ENCODE measurements at places on chromosomes 2 and 18.

DNA sequence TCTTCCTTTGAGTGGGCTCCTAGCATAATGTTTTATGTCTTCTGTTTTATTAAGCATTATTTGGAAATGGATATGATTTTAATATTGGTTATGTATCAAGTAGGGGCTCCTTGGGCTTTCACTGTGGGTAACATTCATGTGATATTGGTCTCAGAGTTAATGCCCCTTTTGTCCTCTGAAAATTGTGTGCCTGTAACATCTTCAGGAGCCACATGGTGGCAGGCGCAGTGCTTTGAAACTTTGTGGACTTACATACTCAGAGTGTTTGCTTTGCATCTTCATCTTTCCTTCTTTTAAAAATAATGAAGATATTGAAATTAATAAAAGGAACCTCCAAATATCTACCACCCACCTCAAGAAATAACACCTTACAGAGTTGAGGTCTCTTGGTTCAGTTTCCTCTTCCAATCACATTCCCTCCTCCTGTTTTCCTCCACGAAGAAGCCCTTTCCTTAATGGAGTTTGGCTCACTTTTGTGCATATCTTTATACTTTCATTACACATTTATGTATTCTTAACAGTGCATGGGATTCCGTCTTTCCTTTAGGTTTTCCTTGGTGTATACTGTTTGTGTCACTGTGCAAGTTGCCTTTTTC is 73.5 kb downstream of the LIMS1 start:
- DNase-seq: no peak

GRCh38 chr2:30393510-30393909 is 53.5 kb upstream of the LCLAT1 start:
- DNase-seq: no peak

DNA sequence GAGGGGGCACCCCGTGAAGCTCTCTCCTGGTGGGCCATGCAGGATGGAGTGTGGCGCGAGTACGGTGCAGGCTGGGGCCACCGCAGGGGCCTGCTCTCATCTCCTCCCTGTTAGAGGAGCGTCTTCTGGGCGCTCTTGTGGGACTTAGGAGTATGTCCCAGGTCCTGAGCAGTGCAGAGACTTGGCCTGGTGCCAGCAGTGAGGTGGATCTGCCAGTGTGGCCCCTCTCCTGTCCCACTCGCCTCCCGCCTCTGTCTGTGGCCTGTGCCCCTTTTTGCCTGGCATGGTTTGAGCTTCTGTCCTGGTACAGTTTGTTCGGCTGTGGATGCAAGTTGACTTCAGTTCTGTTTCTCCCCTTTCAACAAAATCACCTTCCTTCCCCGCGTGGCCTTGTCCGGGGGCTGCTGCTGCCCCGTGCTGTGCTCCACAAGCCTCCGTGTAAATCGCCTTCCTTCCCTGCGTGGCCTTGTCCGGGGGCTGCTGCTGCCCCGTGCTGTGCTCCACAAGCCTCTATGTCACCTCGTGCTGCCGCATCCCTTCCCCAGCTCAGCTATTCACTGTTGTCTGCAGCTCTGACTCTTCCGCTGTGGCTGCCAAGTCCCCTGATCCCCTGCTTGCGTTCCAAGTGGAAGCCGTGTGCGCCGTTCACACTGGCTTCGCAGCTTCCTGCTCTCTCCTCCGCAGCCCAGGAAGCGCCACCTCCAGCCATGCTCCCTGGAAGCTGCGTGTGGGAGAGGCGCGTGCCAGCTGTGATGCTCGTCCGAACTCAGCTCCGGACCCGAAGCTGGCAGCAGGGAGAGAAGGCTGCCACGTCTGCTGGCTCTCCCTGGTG is 13.7 kb downstream of the LDLRAD4 start:
- no peak for DNase-seq

- no peak for DNase-seq
Measured at GRCh38 chr2:129229830-129230441, 749.5 kb upstream of the RAB6C start.

- DNase-seq: no peak
Measured at GRCh38 chr2:16127958-16128357, 187.6 kb downstream of the MYCN start.

GRCh38 chr2:37689751-37690150 is 18.3 kb upstream of the CDC42EP3 start:
- no peak for DNase-seq

GRCh38 chr2:95262896-95263542 is 11.2 kb upstream of the PROM2 start:
- no peak for DNase-seq

DNA sequence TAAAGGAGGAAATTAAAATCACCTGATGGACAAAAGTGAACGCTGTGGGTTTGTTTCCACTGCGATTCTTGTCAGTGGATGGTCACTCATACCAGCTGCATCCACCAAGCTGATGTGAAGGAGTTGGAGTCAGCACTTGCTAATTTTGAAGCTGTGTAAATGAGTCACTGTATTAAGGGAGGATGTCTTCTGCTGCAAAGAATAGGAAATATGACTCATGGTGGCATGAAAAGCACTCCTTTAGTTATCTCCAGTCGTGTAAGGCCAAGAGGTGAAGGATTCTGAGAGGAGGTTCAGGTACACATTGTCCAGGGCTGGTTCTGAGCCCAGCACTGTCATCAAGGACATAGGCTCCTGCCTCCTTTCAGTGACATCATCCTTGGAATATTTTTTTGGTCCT is 71.7 kb upstream of the SKOR2 start:
- no peak for DNase-seq

DNA sequence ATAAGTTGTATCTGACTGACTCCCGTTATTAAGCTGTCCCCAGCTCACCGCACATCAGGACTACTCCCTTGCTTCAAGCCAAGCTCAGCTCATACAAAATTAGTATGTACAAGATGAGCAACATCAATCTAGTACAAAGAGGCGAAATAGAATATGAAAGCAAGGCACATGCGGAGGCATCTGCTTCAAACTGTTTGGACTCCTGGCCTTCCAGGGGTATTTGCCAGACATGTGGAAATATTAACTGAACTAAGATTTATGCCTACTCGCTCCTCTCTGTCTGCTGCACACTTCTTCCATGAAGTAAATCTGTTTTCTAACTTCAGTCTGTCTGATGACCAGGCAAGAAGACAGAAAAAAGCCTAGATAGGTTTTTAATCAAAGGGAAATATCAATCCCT is 499.8 kb downstream of the PID1 start:
- no peak for DNase-seq

DNA sequence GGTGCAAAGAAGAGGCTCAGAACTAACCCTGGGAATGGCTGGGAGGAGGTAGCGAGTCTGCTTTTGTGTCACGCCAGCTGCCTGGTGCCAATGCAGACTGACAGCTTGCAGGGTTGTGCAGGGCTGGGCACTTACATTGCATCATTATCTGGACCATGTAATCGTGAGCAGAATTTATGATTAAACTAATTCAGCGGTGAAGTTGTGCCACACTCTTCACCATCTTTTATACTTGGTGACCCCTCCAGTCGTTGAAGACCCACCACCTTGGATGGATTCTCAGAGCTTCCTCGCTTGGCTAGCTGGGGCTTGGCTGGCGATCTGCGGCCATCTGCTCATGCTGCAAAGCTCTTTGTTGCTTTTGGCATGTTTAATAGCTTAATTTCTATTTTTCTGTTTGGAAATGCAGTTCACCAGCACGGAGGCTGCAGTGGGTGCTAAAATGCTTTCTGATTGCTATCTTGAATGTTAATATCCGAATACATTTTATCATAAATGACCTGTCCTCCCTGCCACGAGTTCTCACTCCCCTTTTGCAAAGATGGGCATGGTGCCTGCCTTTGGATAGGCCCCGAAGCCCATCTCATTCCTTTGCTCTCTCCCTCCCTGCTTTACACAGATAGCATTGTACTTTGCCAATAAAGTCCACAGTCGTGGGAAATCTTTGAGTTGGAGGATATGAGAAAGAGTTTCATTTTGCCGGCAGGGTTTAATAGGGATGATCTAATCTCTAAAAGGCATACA is 188.2 kb downstream of the PRKCE start:
- DNase-seq: no peak

- no peak for DNase-seq
Measured at GRCh38 chr2:36433311-36434217, 78.0 kb downstream of the CRIM1 start.

DNA sequence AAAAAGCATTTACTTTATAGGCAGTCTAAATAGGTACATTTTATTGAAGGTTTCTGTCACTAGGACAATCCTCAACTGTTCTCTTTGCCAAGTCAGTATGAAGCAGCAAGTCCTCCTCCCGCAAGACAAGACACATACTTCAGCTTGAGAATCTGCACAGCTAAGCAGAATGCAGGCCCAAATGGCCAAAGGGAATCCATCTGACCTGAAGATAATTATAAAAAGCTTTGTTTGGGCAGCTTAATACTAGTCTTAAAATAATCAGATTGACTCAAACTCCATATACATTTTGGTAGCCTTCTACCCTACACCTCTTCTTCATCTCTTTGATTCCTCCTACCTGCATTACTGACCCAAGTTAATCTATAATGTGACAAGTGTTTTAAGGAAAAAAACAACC is 1.8 kb downstream of the LANCL1 start:
- no peak for DNase-seq

DNA sequence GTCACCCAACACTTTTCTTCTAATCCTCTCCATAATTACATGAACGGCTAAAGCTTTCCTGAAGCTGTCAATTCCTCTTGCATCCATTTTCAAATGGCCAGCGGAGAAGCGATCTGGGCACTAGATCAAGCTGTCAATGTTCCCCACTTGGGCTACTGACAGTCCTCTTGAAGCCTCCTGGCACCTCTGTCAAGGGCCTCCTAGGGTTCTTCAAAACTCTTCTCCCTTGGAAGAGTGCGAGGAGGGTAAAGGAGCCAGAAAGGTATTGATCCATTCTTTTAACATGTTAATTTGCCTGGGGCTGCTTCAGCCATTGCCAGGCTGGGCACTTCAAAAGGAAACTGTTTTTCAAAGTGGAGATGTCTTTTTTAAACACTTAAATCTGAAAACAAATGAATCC is 19.8 kb downstream of the EPHA4 start:
- no peak for DNase-seq

DNA sequence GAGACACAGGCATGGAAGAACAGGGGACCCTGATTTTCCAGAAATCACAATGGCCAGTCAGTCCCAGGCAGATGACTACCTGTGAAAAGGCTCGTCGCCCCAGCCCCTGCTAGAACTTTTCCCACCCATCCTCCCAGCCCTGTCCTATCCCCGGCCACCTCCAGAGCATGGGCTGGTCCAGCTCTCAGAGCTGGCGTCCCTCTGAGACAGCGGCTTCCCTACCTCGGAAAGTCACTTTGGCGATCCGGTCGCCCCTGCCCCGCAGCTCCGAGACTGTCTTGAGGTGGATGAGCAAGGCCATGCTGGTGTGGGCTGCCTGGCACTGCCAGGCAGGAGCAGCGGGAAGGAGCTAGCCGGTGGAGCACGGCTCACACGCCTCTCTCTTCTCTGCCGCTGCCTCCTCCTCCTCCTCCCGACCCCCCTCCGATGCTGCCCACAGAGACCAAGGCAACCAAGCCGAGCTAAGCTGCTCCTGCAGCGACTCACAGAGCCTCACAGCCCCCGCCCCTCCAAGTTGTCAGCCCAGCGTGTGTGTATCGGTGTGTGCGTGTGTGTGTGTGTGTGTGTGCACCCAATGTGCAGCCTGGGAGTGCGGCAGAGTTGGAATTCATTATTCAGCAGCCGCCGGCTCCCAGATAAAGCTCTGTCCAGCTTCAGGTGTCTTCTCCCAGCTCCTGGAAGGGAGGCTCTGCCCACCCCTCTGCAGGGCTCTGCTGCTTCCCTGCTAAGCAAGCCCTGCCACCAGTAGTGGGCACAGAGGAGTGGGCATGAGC is 80.5 kb upstream of the OTOF start:
- no peak for DNase-seq

DNA sequence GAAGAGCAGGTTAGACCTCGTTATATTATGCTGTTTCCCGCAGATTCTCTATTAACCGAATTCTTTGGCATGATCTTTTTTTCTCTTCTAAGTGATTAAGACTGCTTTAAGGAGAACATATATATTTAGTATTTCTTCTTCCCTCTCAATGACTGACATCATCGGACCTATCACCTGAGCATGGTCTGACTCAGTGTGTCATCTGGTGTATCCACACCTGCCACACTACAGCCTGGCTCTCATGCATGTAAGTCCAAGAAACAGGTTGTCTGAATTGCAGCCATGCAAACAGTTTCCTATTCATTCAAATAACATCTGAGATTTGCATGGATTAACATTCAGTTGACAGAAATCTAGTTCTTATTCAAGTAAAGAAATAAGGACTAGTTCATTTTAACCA is 55.1 kb upstream of the CWC22 start:
- DNase-seq: no peak

- no peak for DNase-seq
Measured at GRCh38 chr2:73998451-73998850, 13.7 kb downstream of the TET3 start.

- DNase-seq: no peak
Measured at GRCh38 chr2:163213661-163214081, 375.1 kb upstream of the KCNH7 start.

DNA sequence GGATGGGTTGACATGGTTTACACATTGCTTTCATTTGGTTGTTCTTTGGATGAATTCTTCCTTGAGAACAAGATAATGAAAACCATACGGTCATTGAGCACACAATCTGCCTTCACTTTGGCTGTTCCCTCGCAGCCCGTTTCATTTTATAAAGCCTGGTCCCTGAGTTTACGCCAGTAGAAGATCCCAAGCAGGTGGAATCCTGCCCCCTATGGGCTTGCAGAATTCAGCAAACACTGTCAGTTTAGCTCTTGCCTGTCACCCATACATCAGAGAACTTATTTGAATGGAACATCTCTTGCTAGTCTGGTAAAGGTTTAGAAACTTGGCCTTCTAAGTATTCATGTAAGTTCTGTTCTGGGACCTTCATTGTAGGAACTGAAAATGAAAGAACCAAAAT is 666.4 kb upstream of the ZEB2 start:
- DNase-seq: no peak

DNA sequence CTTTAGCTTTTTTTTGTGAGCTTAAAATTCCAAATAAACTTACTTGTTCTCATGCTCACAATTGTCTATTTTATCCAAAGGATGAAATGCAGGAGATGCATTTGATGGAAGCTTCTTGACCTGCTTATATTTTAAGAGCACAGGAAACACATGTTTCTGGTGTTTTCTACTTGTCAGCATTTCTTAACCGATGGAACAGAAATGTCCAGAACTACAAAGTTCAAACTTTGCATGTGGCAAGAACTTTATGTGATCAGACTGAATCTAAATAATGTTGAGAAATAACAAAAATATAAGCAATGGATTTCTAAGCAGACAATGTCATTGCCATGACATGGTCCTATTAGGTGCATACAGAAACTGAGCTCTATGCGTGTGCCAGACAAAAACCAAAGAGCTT is 9.9 kb upstream of the CTLA4 start:
- no peak for DNase-seq

- DNase-seq: no peak
Measured at GRCh38 chr2:226077031-226077430, 677.5 kb downstream of the NYAP2 start.
